ENCODE measurements at places on chromosomes 3 and 15.

- DNase-seq, result no peak
Measured at GRCh38 chr15:27741226-27741860, 357.8 kb downstream of the OCA2 start.

DNA sequence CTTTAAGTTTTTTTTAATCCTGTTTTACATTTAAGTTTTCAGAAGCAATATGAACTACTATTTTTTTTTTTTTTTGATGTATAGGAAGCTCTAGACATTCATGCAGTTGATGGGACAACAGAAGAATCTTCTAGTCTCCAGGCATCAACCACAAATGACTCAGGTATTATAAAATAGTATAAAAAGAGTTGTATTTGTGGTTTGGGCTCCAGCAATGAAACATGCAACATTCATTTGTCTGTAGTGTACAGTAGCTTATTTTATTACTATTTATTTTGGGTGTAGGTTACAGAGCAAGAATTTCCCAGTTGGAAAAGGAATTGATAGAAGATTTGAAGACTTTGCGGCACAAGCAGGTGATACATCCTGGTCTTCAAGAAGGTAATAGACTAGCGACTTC is 38.6 kb downstream of the MGA start:
- no peak for DNase-seq

DNA sequence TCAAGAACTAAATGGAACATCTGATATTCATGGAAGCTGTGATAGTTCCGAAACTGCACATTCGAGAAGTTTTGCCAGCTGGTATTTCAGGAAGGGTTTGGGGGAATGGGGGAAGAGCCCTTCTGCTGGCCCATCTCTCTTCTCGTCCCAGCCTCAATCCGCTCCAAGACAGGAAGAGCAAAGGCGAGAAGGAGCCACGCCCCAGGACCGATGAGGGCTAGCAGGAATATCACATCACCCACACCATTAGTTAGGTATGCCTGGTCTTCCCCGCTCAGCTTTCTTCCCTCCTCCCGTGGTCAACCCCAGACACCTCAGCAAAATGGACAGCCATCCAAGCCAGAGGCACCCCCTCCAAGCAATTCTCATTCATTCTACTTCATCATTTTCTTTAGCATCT is 14.9 kb upstream of the PCSK6 start:
- DNase-seq, result no peak

GRCh38 chr3:85270488-85270887 is 311.7 kb downstream of the CADM2 start:
- no peak for DNase-seq

DNA sequence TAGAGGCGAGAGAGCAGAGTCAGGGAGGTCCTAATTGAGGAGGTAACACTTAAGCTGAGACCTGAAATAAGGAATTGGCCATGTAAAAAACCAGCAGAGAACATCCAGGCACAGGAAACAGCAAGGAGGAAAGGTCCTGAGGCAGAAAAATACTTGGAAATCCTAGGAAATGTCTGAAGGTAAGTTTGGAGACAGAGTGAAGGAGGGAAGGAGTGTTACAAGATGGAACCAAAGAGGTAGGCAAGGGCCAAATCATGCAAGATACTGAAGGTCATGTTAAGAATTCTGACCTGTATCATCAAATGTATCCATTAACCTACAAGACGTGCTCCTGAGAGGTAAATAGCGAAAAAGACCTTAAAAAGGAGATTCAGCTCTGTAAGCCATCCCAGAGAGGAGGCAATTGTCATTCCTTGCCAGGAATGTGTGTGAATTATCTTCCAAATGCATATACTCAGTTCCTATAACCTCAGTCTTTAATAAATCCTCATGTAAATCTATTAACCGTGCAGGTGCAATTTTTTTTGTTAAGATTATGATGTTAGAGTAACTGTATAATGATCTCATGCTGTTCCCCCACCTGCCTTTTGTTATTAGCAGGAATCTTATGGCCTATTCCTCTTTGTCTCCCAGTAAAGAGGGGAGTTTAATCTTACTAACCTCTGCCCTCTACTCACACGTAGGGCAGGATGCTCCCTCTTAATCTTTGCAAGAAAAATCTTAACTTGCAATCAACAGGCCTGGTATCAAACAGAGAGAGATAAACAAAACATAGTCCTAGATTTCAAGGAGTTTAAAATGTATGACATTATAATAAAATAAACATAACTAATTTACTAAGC is 166.9 kb downstream of the ULK4 start:
- DNase-seq, result no peak

DNA sequence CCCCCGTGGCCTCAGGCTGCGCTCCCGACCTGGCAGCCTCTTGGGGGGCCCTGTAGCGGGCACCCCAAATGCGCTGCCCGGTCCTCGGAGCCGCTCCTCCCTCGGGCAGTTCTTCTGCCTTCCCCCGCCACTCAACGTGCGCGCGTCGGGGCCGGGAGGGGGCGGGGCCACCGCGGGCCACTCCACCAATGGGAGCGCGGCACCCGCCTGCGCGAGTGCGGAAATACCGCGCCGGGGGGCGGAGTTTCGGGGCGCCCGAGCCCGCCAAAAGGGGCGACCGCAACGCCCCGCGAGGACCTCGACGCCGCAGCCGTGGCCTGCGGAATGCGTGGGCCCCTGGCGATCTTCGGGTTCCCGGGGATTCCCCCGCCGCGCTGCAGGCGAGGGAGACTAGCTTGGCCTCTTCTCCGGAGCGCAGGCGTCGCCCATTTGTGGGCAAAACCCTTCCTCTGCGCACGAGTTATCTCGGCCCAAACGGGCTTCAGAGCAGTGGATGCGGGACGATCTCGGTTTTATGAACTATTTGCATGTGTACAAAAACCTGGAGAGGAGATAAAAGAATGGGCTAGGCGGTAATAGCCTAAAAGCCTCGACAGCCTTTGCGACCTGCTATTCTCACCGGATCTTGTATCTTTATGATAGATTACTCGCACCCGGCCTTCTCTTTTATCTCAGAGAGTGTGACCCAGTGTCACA is at the start of gene TASOR:
Gene TASOR (minus strand): TSS at position 144 of the 696 bp plus-strand sequence. CDS start 259 bp downstream, outside the sequence.
- DNase-seq, result peak; percentile 81

GRCh38 chr3:77601823-77602415 is 562.0 kb downstream of the ROBO2 start:
- no peak for DNase-seq

GRCh38 chr3:44926921-44927320 is 49.1 kb downstream of the ZDHHC3 start:
- DNase-seq, result no peak

- DNase-seq, result no peak
Measured at GRCh38 chr3:134804508-134805480, 9.7 kb downstream of the EPHB1 start.

DNA sequence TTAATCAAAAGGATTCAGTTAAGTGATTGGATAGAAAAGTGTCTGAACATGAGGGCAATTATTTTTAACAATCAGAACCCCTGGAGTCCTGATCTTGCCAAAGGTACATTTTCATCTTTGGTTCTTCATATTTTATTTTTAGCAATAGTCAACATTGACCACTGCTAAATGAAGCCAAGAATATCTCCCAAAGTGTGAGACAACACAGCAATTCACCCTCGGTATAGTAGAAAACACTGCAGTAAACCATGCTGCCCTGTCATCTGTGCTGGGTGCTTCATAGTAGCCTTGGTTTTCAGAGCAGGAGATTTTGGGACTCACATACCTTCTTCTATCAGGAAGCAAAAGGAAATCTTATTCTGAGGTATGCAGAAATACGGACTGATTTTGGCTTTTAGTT is 47.2 kb upstream of the PARL start:
- no peak for DNase-seq

DNA sequence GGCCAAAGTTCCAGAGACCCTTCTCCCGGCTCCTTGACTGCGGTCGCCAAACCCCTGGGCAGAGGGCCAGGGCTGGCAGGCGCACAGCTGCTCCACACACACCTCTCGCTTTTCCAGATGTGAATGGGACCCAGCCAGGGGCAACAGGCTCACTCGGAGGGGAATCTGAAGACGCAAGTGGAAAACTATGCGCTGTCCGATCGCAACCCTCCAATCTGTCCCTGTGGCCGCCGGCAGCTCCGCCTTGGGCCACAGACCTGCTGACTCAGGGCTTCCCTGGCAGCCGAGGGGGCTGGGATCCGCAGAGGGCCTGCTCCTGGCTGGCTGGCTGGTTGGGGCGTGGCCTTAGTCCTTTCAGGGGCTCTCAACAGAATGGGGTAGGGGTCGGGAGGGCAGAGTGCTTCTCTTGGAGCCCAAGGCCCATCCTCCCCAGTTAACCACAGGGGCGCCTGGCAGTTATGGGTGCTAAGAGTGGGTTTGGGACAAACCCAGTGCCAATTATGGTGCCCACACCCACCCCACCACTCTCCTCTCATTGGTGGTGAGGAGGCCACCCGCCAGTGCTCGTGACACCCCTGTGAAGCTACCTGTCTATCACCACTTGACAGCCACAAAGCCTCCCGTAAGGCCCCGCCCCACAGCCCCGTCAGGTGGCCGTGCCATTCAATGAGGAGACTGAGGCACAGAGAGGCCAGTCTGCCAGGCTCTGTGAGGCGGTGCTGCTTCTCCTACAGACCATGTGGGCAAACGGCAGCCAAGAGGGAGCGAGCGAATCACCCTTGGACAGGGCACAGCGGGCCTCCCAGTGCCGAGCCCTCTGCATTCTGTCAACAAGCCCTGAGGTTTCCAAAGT is 53.8 kb downstream of the IQSEC1 start:
- no peak for DNase-seq

DNA sequence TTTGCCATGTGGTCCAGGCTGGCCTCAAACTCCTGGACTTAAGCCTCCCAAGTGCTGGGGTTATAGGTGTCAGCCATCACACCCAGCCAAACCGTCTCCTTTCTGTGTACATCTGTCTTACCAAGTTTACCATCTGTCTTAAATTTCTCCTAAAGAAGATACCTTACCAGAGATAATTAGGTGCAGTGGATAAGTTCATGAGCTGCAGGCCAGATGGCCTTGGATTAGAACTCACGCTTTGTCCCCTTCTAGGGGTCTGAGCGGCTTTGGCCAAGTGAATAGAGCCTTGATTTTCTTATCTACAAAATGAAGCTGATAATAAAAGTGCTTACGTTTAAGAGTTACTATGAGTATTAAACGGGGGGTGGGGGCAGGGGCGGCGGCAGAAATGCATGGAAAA is 103.9 kb downstream of the SUCLG2 start:
- DNase-seq, result peak; percentile 81

GRCh38 chr3:23859012-23859743 is 53.4 kb downstream of the UBE2E1 start:
- peak; percentile 15 for DNase-seq

DNA sequence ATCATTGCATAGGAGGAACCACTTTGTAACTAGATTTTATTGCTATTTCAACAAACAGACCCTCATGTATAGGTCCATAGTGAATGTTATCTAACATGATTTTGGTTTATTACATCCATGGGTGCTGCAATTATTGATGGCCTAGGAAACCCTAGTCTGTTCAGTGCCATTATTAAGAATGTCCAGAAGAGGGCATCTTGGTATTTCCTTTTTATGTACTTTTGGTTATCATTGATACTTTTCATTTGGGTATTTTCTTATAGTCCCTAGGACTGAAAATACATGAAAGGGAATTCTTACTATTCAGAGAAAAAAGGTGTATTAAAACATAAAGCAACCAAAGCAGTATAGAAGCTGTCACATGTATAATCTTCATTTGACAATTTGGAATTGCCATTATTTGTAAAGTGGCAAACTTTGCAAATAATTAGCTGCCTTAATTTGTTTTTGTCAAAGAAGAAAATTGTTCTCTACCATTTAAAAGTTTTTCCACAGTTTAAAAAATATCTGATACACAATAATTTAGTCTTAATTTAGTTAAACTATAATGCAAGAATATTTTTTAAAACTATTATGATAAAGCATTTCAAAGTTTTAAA is 48.7 kb downstream of the CNOT10 start:
- DNase-seq, result no peak

Measured in WERI-Rb-1 (cell line).